SK-N-MC (cell line): ENCODE measurements at places on chromosomes 3 and 15.

- no peak for DNase-seq
Observed at GRCh38 chr3:113264283-113265131, 53.1 kb downstream of the BOC start.

GRCh38 chr15:85860394-85861161 lies 65.9 kb upstream of the KLHL25 start:
- no peak for DNase-seq

DNA sequence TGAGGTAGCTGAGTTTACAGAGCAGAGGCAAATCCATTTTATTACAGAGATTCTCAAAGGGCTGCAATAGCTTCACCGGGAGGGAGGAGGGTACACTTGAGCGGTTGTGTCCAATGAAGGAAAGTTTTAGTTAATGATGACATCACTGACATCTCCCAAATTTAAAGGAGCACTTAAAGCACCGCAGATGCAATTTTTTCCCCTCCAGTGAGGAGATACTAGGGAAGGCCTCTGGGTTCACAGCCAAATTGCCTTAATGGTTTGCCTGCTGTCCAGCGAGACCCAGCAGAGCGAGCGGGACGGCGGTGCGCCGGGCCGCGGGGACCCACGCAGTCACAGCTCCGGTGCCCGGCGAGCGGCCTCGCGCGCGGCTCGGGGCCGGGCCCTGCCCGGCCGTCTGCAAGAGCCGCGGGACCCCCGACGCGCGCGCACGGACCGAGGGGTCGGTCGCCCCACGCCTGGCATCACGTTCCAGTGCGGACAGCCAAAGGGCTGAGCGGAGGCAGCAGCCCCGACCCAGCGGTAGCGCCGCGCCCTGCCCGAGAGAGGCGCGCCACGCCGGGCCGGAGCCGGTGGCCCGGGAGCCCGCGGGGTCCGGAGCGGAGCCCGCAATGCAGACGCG lies 160.5 kb upstream of the CHRNA7 start:
- no peak for DNase-seq

GRCh38 chr15:88615303-88616107 lies 5.6 kb upstream of the AEN start:
- DNase-seq: no peak

GRCh38 chr3:149490260-149490971 lies 15.9 kb downstream of the TM4SF4 start:
- no peak for DNase-seq

DNA sequence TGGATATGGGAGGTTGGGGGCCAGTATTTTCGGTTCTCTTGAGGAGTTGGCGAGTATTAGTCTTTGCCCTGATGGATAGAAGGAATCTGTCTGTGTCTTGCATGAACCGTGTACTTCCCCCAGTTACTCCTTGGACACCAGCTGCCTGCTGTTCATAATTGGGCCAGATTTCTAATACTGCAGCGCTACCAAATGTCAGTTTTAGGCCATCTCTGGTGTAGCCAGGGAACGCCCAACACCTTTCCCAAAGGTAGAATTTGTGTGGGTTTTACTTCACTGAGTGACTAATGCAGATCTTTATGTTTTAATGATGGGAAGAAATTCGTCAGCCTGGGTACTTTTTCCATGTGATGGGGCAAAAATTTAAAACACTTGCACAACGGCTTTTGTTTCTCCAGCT lies 18.4 kb downstream of the FLNB start:
- DNase-seq: no peak

GRCh38 chr3:129984125-129984524 lies 9.6 kb downstream of the TRH start:
- no peak for DNase-seq

GRCh38 chr15:87343966-87344365 lies 912.6 kb downstream of the NTRK3 start:
- no peak for DNase-seq

- no peak for DNase-seq
Observed at GRCh38 chr3:98917608-98918007, 16.1 kb upstream of the DCBLD2 start.

DNA sequence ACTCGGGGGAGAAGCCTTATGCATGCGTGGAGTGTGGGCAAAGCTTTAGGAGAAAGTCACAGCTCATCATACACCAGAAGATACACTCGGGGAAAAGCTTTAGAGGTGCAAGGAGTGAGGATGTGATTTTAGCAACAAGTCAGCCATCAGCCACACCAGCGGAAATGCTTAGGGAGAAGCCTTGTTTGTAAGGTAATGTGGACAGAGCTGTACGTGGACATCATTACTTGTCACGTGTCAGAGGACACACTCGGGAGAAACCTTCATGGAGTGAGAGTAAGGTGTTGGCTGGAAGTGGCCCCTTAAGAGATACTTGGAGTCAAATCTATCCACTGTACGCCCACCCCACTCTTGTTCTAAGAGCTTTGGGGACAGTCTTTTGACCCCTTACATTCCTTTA lies 28.7 kb downstream of the ZNF589 start:
- no peak for DNase-seq

GRCh38 chr15:71202712-71203111 lies 87.4 kb downstream of the THSD4 start:
- DNase-seq: no peak

DNA sequence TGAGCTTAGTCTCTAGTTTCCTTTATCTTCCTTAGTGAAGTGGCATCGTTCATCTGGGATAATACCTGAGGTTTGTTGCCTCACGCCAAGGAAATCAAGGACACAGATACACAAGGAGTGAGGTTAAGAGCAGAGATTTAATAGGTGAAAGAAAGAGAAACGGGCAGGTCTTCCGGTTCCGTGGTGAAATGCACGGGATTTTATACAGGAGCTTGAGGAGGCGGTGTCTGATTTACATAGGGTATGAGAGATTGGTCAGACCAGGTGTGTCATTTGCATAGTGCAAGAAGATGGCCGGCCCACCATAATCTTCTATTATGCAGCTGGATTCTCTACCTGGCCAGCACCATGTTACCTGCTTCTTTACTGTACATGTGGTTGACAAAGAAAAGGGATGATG lies 17.2 kb downstream of the ARRDC4 start:
- DNase-seq: no peak

DNA sequence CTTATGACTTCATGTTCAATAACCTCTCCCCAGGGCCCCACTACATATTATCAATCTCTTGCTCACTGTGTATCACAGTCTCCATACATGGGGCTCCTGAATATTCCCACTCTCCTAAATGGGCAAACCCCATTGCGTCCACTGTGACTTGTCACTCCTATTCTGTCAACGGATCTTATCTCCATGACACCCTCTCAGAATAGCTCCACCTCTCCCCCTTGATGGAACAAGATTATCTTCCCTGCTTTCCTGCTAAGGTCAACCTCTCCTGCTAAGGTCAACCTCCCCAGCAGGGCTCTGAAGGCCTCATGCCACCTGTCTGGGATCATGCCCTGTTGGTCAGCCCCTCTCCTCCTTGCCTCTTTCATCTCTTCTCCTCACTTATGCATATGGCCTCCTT lies 1.8 kb downstream of the CLDN18 start:
- DNase-seq: no peak

DNA sequence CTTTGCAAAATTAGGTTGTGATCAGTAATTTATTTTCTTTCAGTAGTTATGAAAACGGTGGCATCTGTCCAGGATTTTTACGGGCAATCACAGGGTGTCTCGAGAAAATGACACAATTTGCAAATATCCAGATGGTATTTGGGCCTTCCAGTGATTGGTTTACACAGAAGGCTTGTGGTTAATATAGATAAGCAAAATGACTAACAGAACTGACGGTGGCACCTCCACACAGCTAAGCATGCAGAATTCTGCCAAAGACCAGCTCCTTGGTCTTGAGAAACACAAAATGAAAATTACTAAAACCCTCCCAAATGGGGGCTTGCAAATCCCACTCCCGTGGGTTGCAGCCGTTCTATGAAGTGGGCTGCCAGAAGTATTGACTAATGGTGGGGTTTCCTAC lies 5.5 kb downstream of the ARHGEF3 start:
- no peak for DNase-seq

DNA sequence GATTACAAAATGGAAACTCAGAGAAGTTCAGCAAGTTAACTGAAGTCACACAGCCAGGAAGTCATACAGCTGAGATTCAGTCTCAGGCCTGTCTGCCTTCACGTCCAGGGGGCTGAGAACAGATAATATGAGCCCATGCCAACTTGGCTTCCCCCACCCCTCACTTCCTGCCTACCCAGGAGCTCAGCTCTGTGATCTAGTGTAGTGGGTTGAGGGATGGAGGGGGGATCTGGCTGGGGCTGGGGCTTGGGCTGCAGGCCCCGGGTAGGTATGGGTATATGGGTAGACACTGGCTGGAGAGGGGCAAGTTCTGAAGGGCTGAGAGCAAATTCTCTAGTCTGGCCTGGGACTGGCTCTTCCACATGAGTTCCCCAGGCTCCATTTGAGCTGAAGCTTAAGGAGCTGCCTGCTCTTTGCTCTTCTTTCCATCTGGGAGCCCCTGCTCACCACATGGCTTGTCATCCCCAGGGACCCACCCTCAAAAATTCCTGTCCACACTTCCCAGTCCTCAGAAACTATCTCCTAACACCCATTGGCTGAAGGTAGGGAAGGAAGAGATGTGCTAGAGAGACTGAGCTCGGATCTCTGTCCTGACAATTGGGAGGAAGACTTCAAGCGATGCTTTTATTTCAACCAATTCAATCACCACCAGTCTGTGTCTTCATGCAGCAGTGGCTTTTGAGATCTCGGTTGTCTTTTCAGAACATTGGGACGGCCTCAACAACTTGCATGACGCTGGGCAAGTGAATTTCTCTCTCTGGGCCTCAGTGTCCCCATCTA lies 2.0 kb downstream of the RASGRF1 start:
- no peak for DNase-seq

DNA sequence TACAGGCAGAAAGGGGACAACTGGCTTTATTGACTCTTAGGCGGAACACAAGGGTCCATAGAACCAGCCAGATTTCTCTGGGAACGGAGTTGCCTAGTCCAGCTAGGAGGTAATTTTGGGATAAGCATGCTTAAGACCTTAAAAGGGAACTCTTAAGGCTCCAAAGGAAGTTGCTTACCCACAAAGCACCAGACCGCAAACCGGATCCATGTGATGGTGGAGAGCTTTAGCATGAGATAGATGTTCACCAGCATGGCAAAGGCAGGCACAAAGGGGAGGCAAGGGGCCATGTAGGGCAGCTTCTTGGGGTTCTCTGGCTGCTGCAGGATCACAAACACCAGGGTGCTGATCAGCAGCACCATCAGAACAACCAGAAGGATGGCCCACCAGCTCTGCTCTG lies 61.4 kb downstream of the CLDN11 start:
- no peak for DNase-seq

DNA sequence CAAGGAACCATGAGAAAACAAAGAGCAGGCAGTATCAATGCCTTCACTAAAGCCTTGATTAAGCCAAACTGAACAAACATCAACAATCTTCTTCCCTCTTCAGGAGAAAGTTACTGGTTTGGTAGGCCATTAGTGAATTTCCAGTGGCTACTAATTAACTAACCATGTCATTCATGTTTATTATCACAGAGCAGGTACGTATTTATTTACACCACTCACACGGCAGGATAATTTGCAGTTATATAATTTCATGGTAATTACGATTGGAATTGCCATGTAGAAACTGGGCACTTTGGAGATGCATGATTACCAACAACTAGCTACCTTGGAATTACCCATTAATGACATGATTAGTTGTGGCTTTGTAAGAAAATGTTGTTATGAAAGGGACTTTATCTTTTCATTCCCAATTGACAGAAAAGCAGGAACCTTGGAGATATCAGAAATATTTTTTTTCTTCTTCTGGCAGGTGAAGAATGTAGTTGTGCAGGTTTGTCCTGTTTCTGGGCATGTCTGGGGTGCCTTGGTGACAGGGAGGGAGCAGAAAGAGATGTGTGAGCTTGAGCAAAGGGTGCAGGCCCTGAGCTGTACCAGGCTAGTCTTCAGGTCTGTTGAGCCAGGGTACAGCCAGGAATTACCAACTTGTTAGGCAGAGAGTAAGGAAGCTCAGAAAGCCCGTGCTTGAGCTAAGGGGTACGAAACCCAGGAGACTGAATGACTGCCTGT lies 310.7 kb downstream of the RORA start:
- DNase-seq: no peak

DNA sequence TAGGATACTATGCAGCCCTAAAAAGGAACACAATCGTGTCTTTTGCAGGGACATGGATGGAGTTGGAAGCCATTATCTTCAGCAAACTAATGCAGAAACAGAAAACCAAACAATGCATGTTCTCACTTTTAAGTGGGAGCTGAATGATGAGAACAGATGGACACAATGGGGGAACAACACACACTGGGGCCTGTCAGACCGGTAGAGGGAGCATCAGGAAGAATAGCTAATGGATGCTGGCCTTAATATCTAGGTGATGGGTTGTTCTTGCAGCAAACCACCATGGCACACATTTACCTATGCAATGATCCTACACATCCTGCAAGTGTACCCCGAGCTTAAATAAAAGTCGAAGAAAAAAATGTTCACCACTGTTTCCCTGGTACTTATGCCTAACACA lies 17.5 kb downstream of the SENP7 start:
- no peak for DNase-seq

GRCh38 chr15:45641374-45641781 lies 6.5 kb downstream of the SQOR start:
- no peak for DNase-seq

GRCh38 chr3:23611737-23612295 lies 193.9 kb upstream of the UBE2E1 start:
- DNase-seq: no peak

DNA sequence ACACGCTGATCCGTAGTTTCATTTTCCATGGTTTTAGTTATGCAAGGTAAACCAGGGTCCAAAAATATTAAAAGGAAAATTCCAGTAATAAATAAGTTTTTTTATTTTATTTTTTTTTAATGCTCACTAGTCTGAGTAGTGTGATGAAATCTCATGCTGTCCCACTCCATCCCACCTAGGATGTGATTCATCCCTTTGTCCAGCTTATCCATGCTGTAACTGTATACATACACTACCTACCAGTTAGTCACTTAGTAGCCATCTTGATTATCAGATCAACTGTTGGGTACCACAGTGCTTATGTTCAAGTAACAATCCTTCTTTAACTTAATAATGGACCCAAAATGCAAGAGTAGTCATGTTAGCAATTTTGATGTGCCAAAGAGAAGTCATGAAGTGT lies 75.2 kb downstream of the ESYT3 start:
- DNase-seq: no peak

DNA sequence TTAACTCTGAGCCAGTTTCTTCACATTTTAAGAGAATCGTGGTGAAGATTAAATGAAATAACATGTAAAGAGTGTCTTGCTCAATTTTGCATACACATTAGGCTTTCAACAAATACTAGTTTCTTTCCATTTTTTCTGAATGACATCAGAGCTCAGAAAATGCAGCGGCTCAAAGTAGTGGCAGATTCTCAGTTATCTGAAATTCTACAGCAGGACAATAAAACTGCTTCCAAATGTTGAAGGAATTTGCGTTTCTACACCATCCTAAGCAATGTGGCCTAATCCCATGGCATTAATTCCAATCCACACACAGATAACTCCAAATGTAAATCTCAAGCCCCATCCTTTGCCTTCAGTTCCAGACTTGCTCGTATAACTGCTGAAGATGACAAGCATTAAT lies 115.8 kb downstream of the PLCH1 start:
- DNase-seq: no peak

- no peak for DNase-seq
Observed at GRCh38 chr3:111864821-111865656, 6.0 kb downstream of the PHLDB2 start.
